ENCODE measurements at places on chromosomes 6 and 20.

DNA sequence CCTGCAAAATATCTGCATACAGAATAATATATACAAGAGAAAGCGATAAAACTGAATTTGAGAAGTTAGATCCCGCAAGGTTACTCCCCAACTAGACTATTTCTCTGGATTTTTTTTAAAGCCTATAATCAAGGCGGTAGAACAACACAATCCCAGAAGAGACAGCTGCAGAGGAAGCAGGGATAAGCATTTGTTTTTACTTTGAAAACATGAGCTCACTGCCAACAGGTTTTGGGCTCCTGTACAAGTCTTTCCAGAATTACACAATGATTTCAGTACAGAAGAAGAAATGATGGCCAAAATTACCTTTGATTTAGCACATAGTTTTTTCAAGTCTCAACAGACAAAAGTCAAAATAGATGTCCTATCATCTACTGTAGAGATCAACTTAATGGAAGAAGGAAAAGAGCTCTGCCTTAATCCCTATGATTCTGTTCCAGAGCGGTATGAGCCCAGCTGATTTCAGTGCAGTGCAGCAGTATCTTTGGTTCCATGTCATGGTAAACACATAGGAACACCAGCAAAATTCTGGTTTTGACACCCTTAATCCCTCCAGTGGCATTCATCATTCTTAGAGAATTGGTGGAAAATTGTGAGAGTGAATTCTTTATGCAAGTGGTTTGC is 304.3 kb downstream of the HDGFL1 start:
- peaks cover 2% of the 10 kb centered on the region for H3K36me3 ChIP-seq
- peak overlapping the region; percentile 8 for H3K27ac ChIP-seq
- no peak for DNase-seq
- H3K4me1 ChIP-seq: peaks cover 15% of the 10 kb centered on the region

DNA sequence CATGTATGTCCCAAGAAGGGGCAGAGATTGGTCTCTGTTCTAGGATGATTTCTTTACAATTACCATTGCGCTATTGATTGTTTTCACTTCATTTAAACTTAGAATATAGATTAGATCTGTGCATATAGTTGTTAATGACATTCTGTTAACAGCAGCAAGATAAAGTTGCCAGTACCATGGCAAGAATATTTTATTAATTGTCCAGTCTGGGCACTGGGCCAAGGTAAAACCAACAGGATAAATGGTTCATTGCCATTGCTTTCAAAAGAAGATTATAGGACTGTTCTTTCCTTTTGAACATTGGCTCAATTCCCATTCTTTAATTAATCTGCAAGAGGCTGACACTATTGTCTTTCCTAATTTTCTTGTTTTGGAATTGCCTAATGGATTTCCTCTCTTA is 592.4 kb downstream of the RFPL4B start:
- no peak for DNase-seq
- no peaks in the 10 kb centered on the region for H3K36me3 ChIP-seq
- H3K27me3 ChIP-seq: no peaks in the 10 kb centered on the region
- no peak overlapping the region for H3K4me3 ChIP-seq

DNA sequence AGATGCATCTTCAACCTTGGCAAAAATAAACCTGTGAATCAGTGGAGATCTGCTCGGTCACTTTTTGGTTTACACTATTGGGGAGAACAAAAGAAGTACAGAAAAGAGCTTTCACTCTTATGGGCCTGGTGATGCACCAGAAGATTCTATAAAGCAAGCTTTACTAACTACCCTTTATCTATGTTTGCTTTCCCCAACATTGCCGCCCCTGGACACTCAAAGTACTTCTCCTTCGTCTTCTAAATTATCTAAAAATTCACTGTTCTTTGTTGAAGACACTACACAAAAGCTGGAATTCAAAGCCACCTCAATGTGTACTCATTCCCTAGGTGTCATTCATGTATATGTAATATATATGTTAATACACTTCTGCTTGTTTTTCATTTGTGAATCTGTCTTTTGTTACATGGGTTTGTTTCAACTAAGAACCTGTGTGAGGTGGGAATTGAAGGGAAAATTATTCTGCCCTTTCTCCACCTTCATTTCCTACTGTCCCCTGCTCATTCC is 97.9 kb upstream of the BTN3A2 start:
- no peaks in the 10 kb centered on the region for H3K27me3 ChIP-seq
- no peak overlapping the region for H3K27ac ChIP-seq
- H3K4me3 ChIP-seq: no peak overlapping the region
- no peak for DNase-seq
- peaks cover 22% of the 10 kb centered on the region for H3K4me1 ChIP-seq

DNA sequence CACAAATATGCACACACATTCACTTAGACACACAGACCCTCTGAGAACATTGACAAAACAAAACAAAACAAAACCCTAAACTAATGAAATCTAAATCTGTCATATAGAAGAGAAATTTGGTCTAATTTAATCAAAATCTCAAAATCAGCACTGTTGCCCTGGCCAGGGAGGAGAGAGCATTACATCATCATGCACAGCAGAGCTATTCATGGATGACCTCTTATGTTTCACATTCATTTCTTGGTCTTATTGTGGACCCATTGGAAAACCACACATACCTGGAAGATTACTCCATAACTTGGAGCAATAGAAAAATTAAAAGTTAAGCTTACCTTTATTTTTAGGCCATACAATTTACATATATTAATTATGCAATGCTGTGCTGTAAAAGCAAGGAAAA is 1223.6 kb upstream of the GJE1 start:
- peaks cover 5% of the 10 kb centered on the region for H3K4me1 ChIP-seq
- no peak overlapping the region for H3K27ac ChIP-seq
- no peak for DNase-seq
- no peaks in the 10 kb centered on the region for H3K36me3 ChIP-seq

DNA sequence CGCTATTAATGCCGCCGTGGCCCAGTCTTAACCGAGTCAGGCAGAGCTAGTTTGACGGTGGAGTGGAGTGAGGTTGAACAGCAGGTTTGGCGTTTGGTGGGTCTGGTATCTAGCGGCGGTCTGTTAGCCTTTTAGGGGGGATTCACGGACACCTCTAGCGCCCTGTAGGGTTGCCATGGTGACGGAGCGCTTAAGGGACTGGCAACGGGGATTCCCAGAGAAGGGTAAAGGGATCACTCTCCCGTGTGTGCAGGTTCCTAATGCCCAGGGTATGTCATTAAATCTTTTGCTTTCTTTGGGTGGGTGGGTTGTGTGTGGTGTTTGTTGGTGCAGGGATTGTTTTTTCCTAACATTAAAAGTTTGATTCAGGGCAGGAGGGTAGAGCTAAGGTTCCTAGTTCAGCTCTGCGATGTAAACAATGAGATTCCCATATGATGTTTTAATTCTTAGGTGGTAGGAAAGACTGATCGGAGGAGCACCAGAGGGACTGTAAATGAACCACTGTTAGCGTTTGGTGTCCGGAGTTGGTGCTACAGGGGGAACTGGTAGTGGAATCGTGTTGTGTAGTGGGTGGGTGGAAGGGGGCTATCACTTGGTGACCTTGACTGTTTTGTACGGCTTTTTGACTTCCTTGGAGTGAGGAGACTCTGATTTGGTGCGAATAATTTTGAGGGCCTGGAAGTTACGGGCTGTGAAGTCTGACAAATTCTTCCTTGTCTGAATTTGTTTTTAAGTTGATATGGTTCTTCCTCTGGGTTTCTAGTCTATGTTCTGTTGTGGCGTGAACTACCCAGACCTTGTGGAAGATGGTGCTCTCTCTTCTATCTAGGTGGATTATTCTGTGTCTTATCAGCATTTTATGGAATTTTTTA is 5.0 kb downstream of the BRD2 start:
- peak overlapping the region; percentile 100 for H3K27ac ChIP-seq
- H3K27me3 ChIP-seq: no peaks in the 10 kb centered on the region
- H3K4me1 ChIP-seq: peaks cover 38% of the 10 kb centered on the region

- peaks cover 15% of the 10 kb centered on the region for H3K36me3 ChIP-seq
- no peak overlapping the region for H3K4me3 ChIP-seq
- no peak overlapping the region for H3K27ac ChIP-seq
- H3K27me3 ChIP-seq: no peaks in the 10 kb centered on the region
These were observed 16.1 kb upstream of the ZNF76 start for GRCh38 chr6:35243386-35243958.

DNA sequence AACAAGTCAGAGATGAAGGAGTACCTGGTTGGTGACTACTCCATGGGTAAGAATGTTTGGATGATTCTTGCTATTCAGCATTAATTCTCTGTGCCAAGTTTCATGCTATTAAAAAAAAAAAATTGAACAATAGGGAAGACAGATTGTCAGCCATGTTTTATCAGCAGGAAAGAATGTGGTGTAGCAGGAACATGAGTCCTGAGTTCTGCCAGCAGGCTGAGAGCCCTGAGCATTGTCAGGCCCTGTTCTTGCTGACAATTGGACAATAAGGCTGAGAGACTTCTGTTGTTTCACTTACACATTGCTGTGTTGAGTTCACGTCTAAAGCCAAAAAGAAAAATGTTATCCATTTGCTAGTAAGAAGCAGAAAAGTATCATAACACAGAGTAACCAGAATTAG is 70.4 kb upstream of the SMIM28 start:
- no peak for DNase-seq
- no peaks in the 10 kb centered on the region for H3K36me3 ChIP-seq
- H3K4me3 ChIP-seq: no peak overlapping the region
- H3K4me1 ChIP-seq: peaks cover 52% of the 10 kb centered on the region
- H3K27me3 ChIP-seq: no peaks in the 10 kb centered on the region

GRCh38 chr6:73803562-73804241 is 107.7 kb downstream of the CD109 start:
- no peaks in the 10 kb centered on the region for H3K4me1 ChIP-seq
- no peak overlapping the region for H3K27ac ChIP-seq
- DNase-seq: no peak

DNA sequence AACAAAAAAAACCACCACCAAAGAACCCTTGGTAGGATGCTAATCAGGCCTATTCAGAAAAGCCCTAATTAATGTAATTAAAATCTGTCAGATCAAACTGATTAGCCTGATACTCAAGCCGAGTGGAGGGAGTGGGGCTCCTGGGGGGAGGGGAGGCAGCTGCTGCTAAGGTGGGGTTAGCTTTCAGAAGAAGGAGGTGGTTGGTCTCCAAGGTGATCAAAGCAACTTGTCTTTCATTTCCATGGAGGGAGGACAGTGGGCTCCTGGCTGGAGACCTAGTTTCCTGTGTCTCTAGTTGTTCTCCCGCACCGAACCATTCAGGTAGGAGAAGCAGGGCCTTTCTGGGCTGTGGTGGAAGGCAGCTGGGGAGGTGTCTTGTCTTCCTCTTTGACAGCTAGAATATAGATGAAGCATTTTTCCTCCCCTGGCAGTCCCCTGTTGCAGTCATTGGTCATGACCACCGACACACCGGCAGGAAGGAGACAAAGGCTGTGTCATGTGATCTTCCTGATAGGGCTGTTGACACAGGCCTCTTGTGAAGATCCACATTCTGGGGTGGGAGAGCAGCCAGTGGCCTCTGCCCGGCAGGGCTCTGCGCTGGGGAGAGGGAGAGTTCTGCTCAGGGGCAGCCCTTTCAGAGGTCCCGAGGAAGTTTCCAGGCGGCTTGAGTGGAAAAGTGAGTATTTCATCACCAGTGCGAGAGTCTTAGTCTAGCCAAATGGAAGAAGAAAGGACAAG is 39.9 kb upstream of the PRDM1 start:
- peaks cover 6% of the 10 kb centered on the region for H3K4me1 ChIP-seq
- DNase-seq: no peak
- H3K27ac ChIP-seq: no peak overlapping the region
- peaks cover 40% of the 10 kb centered on the region for H3K27me3 ChIP-seq
- no peak overlapping the region for H3K4me3 ChIP-seq
- no peaks in the 10 kb centered on the region for H3K36me3 ChIP-seq

DNA sequence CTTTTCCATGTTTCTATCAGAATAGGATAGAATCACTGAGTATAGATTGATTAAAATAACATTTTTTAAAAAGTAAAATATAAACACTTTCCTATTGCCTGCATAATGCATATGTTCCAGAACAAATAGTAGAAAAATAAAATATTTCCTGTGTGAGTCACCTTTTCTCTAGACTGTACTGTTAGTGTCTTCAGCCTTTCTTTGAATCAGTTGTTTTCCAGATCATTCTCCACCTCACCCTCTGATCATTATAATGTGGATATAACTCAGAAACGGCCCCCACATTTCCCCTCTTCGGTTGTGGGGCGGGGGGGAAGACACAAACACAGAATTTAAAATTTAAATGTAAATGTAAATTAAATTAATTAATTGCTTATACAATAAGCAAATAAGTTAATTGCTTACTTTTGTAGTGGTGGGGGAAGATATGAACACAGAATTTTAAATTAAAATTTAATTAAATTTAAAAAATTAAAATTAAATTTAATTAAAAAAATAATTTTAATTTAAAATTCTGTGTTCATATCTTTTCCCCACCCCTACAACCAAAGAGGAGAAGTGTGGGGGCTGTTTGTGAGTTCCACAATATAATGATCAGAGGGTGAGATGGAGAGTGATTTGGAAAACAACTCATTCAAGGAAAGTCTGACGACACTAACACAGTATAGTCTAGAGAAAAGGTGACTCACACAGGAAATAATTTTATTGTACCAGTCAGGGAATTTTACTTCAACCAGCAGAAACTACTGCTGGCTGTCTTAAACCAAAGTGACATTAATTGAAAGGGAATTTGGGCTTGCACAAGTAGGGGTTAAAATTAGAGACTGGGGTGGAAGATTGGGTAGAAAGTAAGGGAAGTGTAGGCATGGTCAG is 37.1 kb upstream of the PROKR2 start:
- H3K27ac ChIP-seq: no peak overlapping the region
- DNase-seq: no peak
- H3K4me3 ChIP-seq: no peak overlapping the region
- H3K36me3 ChIP-seq: no peaks in the 10 kb centered on the region
- H3K4me1 ChIP-seq: peaks cover 8% of the 10 kb centered on the region

GRCh38 chr6:139367810-139368351 is 6.6 kb downstream of the CITED2 start:
- DNase-seq: no peak
- H3K27me3 ChIP-seq: no peaks in the 10 kb centered on the region
- H3K4me1 ChIP-seq: peaks cover 54% of the 10 kb centered on the region
- peak overlapping the region; percentile 33 for H3K4me3 ChIP-seq

DNA sequence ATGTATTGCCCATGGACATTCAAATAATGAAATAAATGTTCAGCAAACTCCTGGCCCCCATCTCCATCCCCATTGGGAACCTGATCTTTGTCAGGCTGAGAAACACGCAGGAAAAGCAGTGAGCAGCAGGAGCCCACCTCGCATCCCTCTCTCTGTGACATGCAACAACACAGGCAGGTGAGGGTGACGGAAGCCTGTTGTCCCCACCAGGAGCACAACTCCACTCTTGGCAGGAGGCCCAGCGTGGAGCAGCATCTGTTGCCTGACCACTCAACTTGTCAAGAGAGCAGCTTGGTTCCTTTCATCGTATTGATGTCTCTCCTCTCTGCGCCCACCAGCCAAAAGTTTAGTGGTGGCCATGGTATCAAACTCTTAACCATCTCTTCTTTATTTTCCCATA is 586.9 kb upstream of the ARID1B start:
- H3K27me3 ChIP-seq: peaks cover 5% of the 10 kb centered on the region
- no peak for DNase-seq
- no peak overlapping the region for H3K27ac ChIP-seq
- H3K36me3 ChIP-seq: no peaks in the 10 kb centered on the region
- no peak overlapping the region for H3K4me3 ChIP-seq

- peaks cover 3% of the 10 kb centered on the region for H3K4me1 ChIP-seq
- no peak for DNase-seq
- H3K27me3 ChIP-seq: no peaks in the 10 kb centered on the region
- H3K36me3 ChIP-seq: no peaks in the 10 kb centered on the region
- H3K27ac ChIP-seq: no peak overlapping the region
These were observed 182.5 kb downstream of the EDN1 start for GRCh38 chr6:12472601-12473038.

- no peak overlapping the region for H3K4me3 ChIP-seq
- H3K27ac ChIP-seq: peak overlapping the region; percentile 52
These were observed 38.7 kb downstream of the CDKAL1 start for GRCh38 chr6:20572940-20573339.

GRCh38 chr6:24929242-24929641 is 6.5 kb downstream of the RIPOR2 start:
- H3K27me3 ChIP-seq: no peaks in the 10 kb centered on the region
- peak overlapping the region; percentile 62 for H3K27ac ChIP-seq
- DNase-seq: no peak
- H3K4me3 ChIP-seq: no peak overlapping the region

Measured in mesothelial cell of epicardium (in vitro differentiated cells).